BJ (cell line): ENCODE measurements at places on chromosomes 6 and 20.

GRCh38 chr6:135419162-135419561, 78.4 kb downstream of the AHI1 start:
- peak; percentile 26 for DNase-seq

- no peak for DNase-seq
These were observed 18.4 kb downstream of the SERAC1 start for GRCh38 chr6:158149641-158150040.

DNA sequence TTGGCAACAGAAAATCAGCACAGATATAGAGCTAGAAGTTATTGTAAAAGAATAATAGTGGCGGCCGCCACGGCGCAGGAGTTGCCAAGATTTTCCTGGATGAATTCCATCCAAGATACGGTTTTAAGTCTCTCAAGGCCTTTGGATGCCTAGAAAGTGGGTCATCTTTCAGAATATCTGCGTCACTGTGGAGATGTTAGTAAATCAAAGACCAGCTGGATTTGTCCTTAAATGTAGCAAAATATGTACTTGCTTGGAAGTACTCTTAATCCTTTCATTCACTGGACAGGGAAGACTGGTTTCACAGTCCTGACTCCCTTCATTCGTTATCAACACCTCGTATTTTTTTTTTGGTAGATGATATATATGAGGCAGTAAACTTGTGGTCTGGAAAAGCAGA, 83.0 kb downstream of the SLC22A3 start:
- peak; percentile 69 for DNase-seq

DNA sequence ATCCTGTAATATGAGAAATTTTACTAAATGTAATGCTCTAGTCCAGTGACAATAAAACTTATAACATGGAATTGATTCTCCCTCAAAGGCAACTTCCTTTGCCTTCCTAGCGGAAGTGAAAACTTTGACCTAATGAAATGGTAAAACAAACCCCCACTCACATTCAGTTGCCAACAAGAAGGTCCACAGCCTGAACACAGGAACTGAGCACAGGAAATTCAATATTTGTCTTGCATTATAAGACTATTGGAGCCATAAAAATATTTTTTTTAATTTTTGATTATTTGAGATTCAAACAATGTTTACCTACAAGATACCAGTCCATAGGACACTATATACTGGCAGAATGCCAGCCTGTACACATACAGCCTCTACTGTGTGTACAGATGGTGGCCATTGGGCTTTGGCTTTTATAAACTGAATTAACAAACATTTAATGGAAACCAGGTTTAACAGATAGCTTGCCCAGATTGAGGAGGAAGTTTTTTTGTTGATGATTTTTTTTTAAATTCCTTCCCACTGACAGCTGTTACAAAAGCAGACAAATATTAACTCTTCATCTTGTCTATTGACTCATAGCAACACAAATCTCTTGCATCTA, 481.5 kb upstream of the JAG1 start:
- no peak for DNase-seq

DNA sequence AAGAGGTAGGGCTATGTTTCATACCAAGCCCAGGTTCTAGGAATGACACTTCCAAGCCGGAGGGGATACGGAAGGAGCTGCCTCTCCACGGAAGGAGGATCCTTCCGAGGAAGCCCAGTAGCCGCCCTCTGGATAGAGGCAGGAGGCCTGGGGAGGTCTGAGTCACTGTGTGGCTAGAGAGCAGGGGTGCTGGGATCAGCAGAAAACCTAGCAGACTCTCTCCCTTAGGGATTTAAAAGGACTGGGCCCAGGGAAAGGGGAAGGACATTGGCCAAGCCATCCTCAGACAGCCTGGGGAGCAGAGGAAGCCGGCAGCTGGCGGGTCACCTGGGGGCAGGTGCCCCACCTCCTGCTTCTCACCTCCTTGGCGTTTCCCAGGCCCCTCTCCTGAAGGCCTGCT, 36.6 kb upstream of the NFATC2 start:
- DNase-seq = no peak

DNA sequence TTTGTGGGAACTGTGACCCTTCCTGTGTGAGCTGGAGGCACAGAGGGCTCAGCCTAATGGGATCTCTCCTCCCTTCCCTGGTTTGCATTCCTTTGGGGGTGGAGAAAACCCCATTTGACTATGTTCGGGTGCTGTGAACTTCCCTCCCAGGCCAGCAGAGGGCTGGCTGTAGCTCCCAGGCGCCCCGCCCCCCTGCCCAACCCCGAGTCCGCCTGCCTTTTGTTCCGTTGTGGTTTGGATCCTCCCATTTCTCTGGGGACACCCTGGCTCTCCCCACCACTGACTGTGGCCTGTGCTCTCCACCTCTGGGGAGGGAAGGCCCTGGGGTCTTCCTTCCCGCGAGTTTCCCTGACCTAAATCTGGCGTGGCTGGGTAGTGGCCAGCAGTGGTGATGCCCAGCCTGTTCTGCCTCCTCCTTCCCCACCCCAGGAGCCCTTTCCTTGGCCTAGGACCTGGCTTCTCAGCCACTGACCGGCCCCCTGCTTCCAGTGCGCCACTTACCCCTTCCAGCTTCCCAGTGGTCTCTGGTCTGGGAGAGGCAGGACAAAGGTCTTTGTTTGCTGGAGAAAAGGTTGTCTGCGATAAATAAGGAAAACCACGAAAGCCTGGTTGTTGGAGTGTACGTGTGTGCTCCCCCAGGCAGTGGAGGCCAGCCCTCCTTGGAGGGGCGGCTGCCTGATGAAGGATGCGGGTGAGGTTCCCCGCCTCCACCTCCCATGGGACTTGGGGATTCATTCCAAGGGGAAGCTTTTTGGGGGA, 4.9 kb downstream of the VEGFA start:
- DNase-seq = no peak

DNA sequence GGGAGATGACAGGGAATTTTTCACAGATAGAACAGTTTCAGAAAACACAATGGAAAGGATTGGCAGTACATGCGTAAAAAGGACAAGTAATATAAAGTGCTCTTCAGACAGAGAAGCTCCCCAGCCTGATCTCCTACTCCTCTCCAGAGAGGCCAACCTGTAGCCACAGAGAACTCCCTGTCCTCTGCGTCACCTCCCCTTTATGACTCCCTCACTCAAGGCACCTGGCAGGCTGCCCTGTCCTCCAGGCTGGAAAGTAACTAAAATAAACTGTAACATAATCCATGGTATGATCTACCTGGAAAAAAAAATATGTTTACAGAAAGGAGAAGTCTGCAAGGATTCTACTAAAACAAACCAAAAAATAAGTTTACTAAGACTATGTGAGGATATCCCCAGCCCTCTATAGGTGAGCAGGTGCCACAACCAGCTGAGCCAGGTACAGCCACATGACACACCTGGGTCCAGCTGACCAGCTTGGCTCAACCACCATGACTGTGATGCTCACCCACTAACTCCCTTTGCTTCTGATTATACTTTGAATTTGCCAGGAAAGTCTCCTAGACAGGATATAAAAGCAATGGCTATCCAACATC, 29.2 kb downstream of the MBOAT1 start:
- no peak for DNase-seq

DNA sequence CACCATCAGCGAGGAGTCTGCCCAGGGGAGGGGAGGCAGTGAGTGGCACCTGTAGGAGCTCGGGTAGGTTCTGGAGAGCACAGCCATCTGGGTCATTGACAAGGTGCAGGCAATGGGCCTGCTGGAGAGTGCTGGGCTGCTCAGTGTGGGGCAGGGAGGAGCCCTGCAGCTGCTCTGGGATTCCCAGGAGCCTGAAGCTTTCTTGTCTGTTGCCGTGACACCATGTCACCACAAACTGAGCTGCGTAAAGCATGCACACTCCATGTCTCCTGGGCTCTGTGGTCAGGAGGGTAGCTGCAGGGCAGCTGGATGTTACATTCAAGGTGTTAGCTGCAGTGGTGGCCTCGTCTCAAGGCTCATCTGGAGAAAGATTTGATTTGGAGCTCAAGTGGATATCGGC, 4.5 kb upstream of the SLC22A1 start:
- DNase-seq = no peak

- no peak for DNase-seq
These were observed 25.9 kb upstream of the CRISP1 start for GRCh38 chr6:49892280-49892679.

DNA sequence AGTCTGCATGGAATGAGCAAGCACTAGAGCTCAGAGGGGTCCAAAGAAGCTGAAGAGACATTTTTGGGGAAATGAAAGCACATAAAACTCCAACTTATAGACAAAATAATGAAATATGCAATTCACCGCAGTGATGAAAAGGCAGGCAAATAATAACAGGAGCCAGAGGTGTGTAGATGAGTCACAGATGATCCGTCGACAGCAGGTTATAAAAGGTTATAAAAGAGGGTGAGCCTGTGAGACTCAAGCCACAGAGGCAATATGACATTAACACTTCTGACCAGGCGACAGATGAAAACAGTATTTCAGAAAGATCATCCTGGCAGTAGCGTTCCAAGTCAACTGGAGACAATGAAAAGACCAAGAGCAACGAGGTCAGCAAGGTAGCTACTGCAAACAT, 35.8 kb upstream of the ANKRD60 start:
- DNase-seq = no peak

DNA sequence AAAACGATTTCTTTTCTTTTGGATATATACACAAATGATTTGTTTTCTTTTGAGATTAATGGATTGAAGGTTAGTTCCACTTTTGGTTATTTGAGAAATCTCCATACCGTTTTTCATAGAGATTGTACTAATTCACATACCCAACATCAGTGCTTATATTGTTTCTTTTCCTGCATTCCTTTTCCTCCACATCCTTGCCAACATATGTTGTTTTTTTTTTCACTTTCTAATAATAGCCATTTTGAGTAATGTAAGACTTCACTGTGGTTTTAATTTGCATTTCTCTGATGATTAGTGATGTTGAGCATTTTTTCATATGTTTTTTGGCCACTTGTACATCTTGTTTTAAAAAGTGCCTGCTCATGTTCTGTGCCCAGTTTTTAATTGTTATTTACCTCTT, 846.4 kb upstream of the EYS start:
- no peak for DNase-seq

- DNase-seq = no peak
These were observed 58.7 kb downstream of the VAPB start for GRCh38 chr20:58447511-58448391.

DNA sequence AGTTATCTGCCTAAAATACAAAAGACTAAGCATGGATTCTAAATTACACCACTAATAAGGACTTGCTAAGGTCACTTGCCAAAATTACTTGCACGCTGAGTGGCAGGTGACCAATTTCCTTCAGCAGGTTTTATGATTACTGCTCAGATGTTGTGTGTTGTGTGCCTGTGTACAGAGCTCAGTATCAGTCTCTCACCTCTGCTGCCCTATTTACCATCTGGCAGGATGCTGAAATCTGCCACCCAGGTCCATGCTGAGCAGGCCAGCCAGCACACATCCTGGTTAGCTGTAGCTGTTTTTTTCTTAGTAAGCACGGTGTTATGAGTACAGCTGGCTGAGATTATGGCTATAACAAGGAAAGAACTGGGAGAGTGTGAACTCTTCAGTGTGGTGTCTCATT, 34.0 kb downstream of the ELOVL4 start:
- DNase-seq = no peak

GRCh38 chr6:30169658-30170614, 6.6 kb downstream of the TRIM15 start:
- DNase-seq = no peak

DNA sequence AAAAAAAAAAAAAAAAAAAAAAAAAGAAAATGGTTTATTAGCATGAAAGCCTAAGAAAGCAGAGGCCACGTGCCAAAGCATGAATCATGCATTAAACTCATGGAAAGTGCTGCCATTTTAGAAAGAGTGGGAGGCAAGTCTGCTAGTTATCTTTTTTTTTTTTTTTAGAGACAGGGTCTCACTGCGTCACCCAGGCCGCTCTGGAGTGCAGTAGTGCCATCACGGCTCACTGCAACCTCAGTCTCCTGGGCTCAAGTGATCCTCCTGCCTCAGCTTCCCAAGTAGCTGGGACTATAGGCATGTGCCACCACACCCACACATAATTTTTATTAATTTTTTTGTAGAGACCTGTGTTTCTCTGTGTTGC, 5.2 kb downstream of the VWA7 start:
- DNase-seq = no peak

DNA sequence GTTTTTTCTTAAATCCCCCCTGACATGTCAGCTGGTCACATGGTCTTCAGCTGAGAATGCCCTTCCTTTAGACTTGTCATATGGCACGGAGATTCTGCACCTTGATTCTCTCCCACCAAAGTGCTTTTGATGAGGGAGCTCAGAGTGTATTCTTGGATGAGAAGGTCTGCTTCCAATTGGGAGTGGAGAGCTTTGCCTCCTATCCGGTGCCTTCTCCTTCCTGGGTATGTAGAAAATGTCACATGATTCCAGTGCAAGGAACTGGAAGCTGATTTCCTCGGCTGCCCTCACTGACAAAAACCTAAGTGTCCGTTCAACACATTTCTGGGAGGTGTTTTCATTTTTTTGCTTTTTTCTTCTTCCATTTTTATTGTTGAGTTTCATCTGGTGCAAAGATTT, 197.2 kb downstream of the TFAP2C start:
- DNase-seq = no peak

- no peak for DNase-seq
These were observed 357.3 kb downstream of the FOXA2 start for GRCh38 chr20:22226849-22227700.

- DNase-seq = no peak
These were observed 116.0 kb upstream of the CITED2 start for GRCh38 chr6:139490482-139490881.

GRCh38 chr6:7413151-7413823, 23.7 kb downstream of the RIOK1 start:
- DNase-seq = no peak

GRCh38 chr6:110859335-110859792, 15.2 kb upstream of the AMD1 start:
- DNase-seq = no peak

DNA sequence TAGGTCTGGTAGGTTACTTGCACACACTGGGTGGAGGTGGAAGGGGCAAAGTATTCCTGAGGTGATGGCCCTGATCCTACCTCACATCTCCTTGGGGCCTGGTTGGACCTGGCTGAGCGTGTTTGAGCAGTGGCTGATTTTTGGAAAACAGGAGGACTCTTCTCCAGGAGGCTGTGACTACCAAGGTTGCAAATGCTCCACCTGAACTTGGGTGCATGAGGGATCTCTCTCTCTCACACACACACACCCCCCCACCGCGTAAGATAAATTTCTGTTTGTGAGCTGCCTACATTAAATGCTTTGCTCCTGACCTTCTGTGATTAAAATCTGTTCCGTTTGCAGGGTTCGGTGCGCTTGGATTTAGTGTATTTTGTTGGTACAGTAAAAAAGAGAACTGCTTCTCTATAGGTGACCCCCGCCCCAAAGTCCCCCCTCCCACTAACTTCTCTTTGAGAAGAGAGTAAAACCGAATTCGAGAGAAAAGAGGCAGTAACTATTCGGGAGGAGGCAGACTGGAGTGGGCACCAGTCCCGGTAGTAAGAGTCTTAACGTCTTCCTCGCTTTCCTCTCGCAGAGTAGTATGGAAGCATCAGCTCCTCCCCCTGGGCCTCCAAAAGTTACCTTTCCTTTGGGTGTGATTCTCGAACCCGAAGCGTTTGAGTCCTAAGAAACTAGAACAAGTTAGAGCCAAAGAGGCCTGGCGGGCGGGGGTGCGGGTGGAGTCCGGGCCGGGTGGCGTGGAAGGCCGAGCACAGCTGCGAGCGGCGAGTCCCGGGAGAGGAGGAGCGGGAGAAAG, 585 bp upstream of the DSE start:
- no peak for DNase-seq
